ENCODE measurements at places on chromosomes 13 and 19.

DNA sequence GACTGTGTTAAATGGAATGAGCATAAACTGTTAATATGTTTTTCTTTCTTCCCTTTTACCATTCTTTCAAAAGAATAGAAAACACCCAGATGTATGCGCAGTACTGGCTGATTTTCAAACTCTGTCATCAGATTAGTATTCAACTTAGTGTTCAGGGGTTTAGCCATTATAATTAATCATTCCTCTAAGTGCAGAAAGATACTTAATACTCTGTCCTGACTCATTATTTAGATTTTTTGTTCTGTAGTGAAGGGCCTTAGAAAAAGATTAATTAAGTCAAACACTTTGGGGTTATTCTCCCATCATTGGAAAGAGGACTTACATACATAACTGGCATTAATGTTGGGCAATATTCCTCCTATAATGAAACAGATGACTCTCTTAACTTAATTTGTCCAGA is 1316.7 kb upstream of the SLC10A2 start:
- no peak for DNase-seq

GRCh38 chr13:49098198-49098597 is 121.9 kb upstream of the MLNR start:
- DNase-seq = no peak

- DNase-seq = no peak
These were observed 48.2 kb downstream of the DPY19L3 start for GRCh38 chr19:32453736-32454135.

GRCh38 chr13:98599502-98600328 is 22.8 kb upstream of the STK24 start:
- no peak for DNase-seq

DNA sequence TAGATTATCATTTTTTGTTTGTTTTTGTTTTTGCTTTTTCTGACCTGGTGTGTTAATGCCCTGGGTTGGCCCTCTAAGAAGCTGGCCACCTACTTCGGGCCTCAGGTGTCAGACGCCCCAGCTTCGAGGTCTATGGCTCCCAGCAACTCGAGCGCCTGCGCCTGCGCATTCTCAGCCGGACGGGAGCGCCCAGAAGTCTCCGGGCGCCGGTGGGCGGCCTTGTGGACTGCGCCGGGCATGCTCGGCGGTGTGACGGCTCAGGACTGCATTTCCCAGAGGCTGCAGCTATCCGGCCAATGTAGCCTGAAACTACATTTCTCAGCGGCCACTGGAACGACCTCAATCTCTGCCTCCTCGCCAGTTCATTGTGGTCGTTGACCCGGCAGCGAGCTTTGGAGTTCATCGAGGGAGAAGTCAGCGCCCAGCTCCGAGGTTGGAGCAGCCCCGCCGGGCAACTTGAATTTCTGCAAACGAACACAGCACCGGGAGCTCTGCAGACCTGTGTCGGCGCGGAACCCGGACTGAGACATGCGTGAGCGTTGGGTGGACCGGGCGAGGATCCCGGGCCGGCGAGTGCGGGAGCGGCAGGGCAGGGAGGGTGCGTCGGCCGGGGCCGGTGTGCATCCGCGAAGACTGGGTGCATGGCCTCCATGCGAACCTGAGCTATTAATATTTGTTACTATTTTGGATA is at the start of gene ZNF30:
TSS of gene ZNF30 (plus strand) at position 219 of the 691 bp plus-strand sequence. CDS start 3,045 bp downstream, outside the sequence.
- DNase-seq = peak; percentile 83

GRCh38 chr13:50153401-50153800 is 138.2 kb downstream of the KCNRG start:
- DNase-seq = no peak

- no peak for DNase-seq
These were observed 2.0 kb downstream of the ITPKC start for GRCh38 chr19:40718774-40719391.
